ENCODE measurements at places on chromosomes 5 and 9. TPM values are rescaled to one million over a fixed set of nuclear protein-coding genes. Genes with fewer than 3 reads are reported as not detected.

The PPIP5K2 gene
- 54.8 TPM for total RNA-seq

The C9 gene
- not detected for total RNA-seq

The PCA3 gene
- total RNA-seq, result not detected

The PCDHA1 gene
- not detected for total RNA-seq

The PFN3 gene
- not detected for total RNA-seq

The NR5A1 gene
- total RNA-seq, result not detected

The DIRAS2 gene
- total RNA-seq, result 11.3 TPM

The PCDH12 gene
- total RNA-seq, result 7.7 TPM

The ALDH7A1 gene
- 25.3 TPM for total RNA-seq

The HAVCR2 gene
- 2.2 TPM for total RNA-seq

The RNF224 gene
- total RNA-seq, result not detected

The PCDHGB4 gene
- 10.4 TPM for total RNA-seq

The ANKRD31 gene
- total RNA-seq, result 0.42 TPM

The IL13 gene
- total RNA-seq, result not detected

The CAMLG gene
- 20.7 TPM for total RNA-seq

The LECT2 gene
- total RNA-seq, result not detected

The HMCN2 gene
- total RNA-seq, result 4.9 TPM

The ELOVL7 gene
- 29.1 TPM for total RNA-seq

The FCN2 gene
- not detected for total RNA-seq
